ENCODE measurements at places on chromosomes 1 and 21. TPM values are rescaled to one million over a fixed set of nuclear protein-coding genes. Genes with fewer than 3 reads are reported as not detected.
A peak's percentile ranks its signal among the peaks of the same experiment; 100 is the strongest.

- no peak overlapping the region for H3K4me3 ChIP-seq
- H3K27me3 ChIP-seq, result no peaks in the 10 kb centered on the region
- H3K36me3 ChIP-seq, result no peaks in the 10 kb centered on the region
Measured at GRCh38 chr1:59384443-59384842, 87.5 kb downstream of the FGGY start.

EDN2 gene
- total RNA-seq, result 1.8 TPM

DNA sequence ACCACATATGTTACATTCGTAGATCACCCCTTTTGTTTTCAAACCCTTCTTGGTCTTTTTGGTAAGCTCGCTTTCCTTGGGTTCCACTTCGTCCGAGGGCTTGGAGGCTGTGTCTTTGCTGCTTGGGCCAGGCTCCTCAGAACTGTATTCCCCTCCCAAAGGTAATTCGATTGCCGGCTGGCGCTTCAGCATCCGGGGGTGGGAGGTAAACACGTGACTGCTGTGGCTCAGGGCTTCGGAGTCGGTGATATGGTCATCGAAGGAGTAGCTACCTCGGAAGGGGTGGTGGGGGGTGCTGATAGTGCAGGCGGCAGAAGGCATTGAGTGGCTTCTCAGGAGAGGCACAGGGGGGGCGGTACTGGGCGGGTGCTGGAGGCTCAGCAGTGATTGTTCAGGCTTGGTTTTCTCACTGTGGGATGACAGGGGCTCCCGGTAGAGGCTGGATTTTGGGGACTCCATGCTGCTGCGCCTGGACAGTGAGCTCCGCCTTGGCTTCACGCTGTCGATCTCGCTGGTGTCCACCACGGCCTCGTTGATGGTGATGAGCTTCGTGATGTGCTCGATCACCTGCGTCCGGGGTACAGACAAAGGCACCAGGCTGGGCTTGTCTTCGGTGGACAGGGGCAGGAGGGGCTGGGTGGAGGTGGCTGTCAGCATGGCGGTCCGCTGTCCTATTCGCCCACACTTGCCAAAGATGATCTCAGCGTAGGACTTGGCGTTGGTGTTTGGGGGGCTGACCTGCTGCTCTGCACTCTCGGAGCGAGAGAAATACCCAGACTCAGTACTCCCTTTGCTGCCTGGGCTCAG, 98.6 kb upstream of the EDN2 start:
- DNase-seq, result no peak
- H3K27ac ChIP-seq, result no peak overlapping the region
- no peaks in the 10 kb centered on the region for H3K4me1 ChIP-seq
- no peak overlapping the region for H3K4me3 ChIP-seq
- H3K27me3 ChIP-seq, result no peaks in the 10 kb centered on the region

CDC73 gene
- total RNA-seq, result 33.7 TPM

GRCh38 chr1:226697151-226697928, 41.7 kb downstream of the ITPKB start:
- no peaks in the 10 kb centered on the region for H3K36me3 ChIP-seq
- DNase-seq, result no peak
- peaks cover under 1% of the 10 kb centered on the region for H3K4me1 ChIP-seq

CHI3L2 gene
- total RNA-seq, result not detected

- no peaks in the 10 kb centered on the region for H3K27me3 ChIP-seq
- DNase-seq, result no peak
- no peak overlapping the region for H3K4me3 ChIP-seq
- H3K4me1 ChIP-seq, result peaks cover 21% of the 10 kb centered on the region
- no peaks in the 10 kb centered on the region for H3K36me3 ChIP-seq
Measured at GRCh38 chr1:205279986-205280385, 41.6 kb downstream of the NUAK2 start.

DNA sequence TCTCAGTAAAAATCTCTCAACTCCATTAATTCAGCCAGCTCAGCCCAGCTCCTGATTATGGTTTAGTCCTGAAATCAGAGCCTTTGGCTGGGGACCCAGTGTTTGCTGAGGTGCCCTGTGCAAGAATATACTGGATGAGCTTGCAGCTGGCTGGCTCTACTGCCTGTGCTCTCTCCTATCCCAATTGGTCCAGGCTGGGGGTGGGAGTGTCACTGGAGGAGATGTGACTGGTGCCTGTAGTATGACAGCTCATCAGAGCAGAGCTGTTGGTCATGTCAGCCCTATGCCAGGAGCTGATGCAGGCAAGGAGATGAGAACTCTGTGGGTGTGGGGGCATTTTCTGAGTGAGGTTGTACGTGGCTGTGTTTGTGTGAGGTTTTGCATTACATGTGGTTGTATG, 87.0 kb downstream of the TNR start:
- H3K36me3 ChIP-seq, result no peaks in the 10 kb centered on the region
- no peak for DNase-seq
- H3K27ac ChIP-seq, result no peak overlapping the region
- no peaks in the 10 kb centered on the region for H3K4me1 ChIP-seq

TNFRSF14 gene
- total RNA-seq, result 30.7 TPM

RORC gene
- total RNA-seq, result 13.7 TPM

GRCh38 chr1:70048336-70049094, 156.9 kb downstream of the LRRC40 start:
- H3K4me1 ChIP-seq, result no peaks in the 10 kb centered on the region
- H3K27me3 ChIP-seq, result no peaks in the 10 kb centered on the region
- DNase-seq, result no peak
- H3K36me3 ChIP-seq, result no peaks in the 10 kb centered on the region

SYT14 gene
- 0.35 TPM for total RNA-seq

HSF2BP gene
- total RNA-seq, result 0.25 TPM

DNA sequence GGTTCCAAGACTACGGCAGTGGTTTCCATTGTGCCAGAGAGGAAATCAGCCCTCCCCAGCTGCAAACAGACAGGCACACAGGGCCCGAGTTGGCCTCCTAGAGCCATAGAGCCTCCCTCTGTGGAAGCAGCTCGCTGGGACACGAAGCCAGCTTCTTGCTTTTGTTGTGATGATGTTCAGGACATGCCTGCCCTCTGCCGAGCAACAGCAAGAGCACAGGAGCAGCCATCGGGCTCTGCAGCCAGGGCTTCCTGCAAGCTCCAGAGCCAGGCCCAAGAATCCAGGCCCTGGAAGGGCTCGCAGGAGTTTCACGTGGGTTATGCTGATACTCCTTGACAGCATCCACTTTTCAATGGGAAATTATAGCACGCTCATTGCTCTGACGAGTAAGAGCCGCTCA, 18.5 kb downstream of the NPHP4 start:
- DNase-seq, result peak; percentile 45
- H3K27ac ChIP-seq, result no peak overlapping the region
- no peaks in the 10 kb centered on the region for H3K27me3 ChIP-seq
- H3K36me3 ChIP-seq, result no peaks in the 10 kb centered on the region
- H3K4me1 ChIP-seq, result peaks cover 9% of the 10 kb centered on the region

ACKR1 gene
- 9.1 TPM for total RNA-seq

DNA sequence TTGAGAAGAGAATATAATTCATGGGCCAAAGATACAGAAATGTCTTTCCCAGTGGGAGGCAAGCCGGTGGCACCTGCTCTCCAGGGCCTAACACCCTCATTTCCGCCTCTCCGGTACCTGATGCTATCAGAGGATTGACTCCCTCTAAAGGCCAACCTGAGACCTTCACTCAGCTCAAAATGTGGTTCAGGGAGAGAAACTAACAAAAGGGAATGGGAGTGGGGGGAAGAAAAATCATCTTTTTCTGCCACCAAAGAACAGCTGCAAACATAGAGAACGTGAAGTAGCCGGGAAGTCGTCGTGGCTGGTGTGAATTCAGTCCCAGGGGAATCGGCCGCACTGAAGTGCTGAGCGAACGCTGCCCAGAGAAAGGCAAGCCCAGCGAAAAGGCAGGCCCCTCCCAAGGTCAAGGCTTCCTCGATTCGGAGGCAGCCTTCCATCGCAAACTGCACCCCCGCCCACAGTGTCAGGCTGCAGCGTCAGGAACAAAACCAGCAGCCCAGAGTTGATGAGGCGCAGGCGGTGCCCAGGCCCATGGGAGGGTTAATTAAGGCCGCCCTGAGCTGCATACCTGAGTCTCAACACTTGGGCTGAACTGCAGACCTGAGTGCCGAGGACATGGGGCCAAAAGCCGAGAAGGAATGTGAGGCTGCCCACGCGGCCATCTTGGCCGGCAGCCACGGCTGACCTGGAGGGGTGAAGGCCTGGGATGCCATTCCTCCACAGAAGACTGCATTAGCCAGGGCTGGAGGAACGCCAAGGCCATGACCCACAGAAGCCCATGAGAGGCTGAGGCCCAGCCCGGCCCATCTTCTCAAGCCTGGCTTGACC, 160.2 kb downstream of the PSMG1 start:
- H3K27ac ChIP-seq, result peak overlapping the region; percentile 38
- no peaks in the 10 kb centered on the region for H3K36me3 ChIP-seq
- H3K4me3 ChIP-seq, result no peak overlapping the region
- no peaks in the 10 kb centered on the region for H3K4me1 ChIP-seq

GRCh38 chr1:228989992-228990827, 254.9 kb downstream of the RHOU start:
- H3K4me1 ChIP-seq, result no peaks in the 10 kb centered on the region
- H3K27ac ChIP-seq, result no peak overlapping the region
- peak; percentile 26 for DNase-seq
- no peaks in the 10 kb centered on the region for H3K36me3 ChIP-seq

- H3K27me3 ChIP-seq, result no peaks in the 10 kb centered on the region
- no peaks in the 10 kb centered on the region for H3K36me3 ChIP-seq
- no peak overlapping the region for H3K27ac ChIP-seq
- no peaks in the 10 kb centered on the region for H3K4me1 ChIP-seq
- no peak overlapping the region for H3K4me3 ChIP-seq
- DNase-seq, result no peak
Measured at GRCh38 chr1:3712573-3713535, 39.4 kb upstream of the CCDC27 start.

GRCh38 chr1:208535511-208535910, 291.3 kb upstream of the PLXNA2 start:
- H3K27ac ChIP-seq, result no peak overlapping the region
- no peaks in the 10 kb centered on the region for H3K36me3 ChIP-seq
- H3K27me3 ChIP-seq, result peaks cover 4% of the 10 kb centered on the region
- no peak for DNase-seq

RIMKLA gene
- total RNA-seq, result 2.6 TPM

DNA sequence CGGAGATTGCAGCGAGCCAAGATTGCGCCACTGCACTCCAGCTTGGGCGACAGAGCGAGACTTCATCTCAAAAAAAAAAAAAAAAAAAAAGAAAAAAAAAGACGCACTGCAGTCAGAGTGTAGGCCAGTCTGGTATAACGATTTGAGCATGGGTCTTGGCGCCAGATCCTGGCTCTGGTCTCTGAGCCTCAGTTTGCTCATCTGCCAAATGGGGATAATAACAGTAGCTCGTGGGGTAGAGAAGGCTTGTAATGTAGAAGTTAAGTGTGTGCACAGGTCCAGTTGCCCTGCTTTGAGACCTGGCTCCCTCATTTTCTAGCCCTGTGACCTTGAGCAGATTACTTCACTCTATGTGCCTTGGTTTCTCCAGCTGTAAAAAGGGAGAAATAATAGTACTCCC, 26.3 kb upstream of the GRHL3 start:
- H3K27ac ChIP-seq, result no peak overlapping the region
- no peaks in the 10 kb centered on the region for H3K4me1 ChIP-seq
- DNase-seq, result no peak
- H3K4me3 ChIP-seq, result no peak overlapping the region

GRCh38 chr21:35824136-35824535, 236.2 kb downstream of the SETD4 start:
- no peak overlapping the region for H3K27ac ChIP-seq
- H3K4me1 ChIP-seq, result no peaks in the 10 kb centered on the region
- no peaks in the 10 kb centered on the region for H3K36me3 ChIP-seq
- no peaks in the 10 kb centered on the region for H3K27me3 ChIP-seq
- no peak for DNase-seq
